NCI-H2171 treated with DMSO at 0.1 percent for 48 hours (cell line): ENCODE measurements at places on chromosomes 3 and 15.

GRCh38 chr3:179591313-179591712 lies 13.1 kb downstream of the MRPL47 start:
- no peak for DNase-seq

GRCh38 chr15:69718436-69718835 lies 265.8 kb downstream of the RPLP1 start:
- DNase-seq: no peak

DNA sequence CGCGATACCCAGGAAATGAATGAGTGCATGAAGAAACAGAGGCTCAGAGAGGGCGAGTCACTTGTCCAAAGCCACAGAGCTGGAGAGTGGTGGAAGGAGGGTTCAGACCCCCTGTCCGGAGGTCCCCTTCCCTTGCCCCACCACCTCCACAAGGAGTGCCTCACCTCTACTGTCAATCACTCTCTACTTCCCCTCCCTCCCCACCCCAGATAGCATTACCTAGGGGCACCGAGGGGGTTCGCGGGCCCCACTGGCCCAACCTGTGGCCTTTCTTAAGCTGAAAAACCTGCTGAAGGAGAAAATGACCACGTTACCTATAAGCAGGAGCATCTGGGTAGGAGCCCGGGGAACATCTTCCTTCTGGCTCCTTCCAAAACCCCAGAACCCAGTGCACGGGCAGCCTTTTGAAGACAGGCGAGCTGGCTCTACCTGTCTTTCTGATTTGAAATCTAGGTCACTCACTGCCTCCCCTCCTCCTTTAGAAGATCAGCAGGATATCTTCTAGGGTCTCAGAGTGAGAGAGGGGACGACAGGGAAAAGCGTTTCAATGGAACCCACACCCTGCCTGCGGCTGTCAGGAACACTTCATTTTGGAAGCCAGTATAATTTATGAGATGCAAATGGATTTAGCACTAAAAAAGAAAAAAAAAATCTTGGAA lies 89.9 kb upstream of the MEF2A start:
- DNase-seq: no peak

DNA sequence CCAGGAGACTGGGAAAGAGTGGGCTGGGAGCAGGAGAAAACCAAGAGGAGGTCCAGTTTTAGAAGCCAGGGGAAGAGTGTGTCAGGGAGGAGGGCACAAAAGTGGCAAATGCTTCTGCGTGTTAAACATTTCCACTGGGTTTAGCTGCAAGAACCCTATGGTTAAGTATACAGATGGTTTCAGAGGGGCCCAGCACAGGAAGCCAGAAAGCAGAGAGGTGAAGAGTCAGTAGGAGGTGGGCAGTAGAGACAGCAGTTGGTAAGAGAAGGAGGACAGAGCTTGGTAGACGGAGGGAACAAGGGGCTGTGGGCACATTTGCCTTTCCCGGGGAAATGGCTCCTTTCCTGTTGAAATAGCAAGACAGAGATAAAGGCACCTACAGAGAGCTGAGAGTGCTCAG lies 133.8 kb downstream of the EPHB1 start:
- DNase-seq: no peak

DNA sequence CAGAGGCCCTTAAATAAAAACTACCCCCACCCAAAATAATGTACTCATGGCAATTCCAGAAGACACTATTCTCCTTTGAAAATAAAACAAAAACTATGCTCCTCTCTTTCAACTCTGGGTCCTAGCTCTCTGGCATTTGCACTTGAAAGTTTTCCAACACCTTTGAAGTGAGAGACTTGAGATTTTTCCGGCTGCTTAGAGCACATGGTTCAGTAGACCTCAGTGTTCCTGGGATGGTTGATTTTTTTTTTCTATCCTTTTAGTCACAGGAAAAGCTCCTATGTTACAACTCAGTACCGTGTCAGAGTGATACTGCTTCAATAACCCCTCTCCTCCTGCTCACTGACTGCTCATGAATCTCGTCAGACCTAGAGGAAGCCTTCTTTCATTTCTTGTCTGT lies 118.3 kb upstream of the TUSC7 start:
- no peak for DNase-seq

DNA sequence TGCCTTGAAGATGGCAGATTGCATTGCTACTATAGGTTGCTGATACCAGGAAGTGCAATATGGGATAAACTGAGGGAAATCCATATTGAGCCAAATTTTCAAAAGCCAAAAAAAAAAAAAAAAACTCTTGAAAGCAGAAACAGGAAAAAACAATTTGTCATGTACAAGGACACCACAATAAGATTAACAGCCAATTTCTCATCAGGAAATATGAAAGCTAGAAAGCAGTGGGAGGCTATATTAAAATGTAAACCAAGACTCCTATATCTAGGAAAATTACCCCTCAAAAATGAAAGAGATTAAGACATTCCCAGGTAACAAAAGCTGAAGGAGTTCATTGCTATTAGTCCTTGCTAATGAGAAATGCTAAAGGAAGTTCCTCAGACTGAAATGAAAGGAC lies 462.8 kb upstream of the DPH6 start:
- DNase-seq: no peak

GRCh38 chr3:5002174-5002870 lies 23.1 kb downstream of the BHLHE40 start:
- DNase-seq: no peak

DNA sequence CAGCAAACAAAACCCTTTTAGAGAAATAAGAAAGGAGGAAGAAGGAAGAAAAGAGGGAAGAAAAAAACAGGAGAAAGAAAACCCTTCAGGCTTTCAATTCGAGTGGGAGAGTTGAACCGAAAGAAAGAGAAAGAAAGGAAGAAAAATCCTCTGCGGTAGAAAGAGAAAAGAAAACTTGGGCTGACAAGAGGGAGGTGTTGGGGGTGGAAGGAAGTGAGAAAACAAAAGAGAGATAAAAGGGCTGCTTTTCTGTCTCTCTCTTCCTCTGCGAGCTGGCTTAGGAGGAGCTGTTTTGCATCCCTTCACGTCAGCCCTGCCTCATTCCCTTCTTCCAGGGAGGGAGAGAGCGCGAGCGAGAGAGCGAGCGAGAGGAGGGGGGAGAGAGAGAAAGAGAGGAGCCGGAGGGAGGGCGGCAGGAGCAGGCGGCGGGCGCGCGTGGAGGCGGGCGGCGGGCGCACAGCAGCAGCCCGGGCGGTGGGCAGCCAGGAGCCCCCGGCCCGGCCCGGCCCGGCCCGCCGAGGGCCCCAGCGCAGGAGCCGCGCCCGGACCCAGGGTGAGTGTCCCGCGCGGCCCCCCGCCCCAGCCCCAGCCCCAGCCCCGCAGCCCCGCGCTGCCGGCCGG lies at the start of gene ZNF710:
ZNF710 (plus strand) TSS at position 263 of the 621 bp plus-strand sequence. CDS start 65,814 bp downstream, outside the sequence.
- peak; percentile 48 for DNase-seq

DNA sequence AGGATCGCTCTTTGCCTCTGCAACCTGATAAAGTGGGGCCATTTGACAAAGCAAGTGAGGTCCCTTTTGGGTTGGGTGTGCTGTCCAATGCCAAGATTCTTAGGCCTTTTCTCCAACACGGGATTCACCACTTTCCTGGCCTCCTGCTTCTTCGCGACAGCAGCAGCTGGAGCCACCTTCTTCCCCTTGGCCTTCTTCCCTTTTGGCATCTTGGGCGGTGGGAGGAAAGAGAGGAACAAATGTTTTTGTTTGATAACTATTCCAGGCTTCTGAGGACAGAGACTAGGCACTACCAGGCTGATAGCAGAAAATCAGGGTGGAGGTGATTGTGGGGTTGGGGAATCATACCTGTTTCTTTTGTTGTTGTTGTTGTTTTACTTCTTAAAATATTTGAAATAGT lies 30.0 kb upstream of the FAM81A start:
- no peak for DNase-seq

GRCh38 chr15:33040496-33040895 lies 154.0 kb downstream of the FMN1 start:
- DNase-seq: no peak

- no peak for DNase-seq
These were observed 375.0 kb downstream of the WDR72 start for GRCh38 chr15:53384417-53384816.

GRCh38 chr3:52798978-52799476 lies 4.4 kb downstream of the ITIH3 start:
- DNase-seq: no peak

DNA sequence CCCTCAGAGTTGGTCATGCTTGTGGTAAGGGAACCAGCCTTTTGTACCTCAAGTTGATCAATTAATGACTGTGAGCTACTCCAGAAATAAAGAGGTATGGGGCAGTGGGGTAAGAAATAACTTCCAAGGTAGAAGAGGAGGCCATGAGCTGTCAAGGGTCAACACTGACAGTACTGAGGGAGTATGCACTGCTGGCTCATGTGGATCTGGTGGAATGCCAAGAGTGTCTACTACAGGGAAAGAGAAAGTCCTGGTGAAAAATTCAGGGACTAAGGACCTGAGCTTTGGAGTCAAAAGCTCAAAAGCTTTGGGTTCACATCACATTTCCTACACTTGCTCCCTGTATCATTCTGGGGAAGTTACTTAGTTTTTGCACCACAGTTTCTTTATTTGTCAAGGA lies 154.9 kb downstream of the SEMA6D start:
- no peak for DNase-seq

DNA sequence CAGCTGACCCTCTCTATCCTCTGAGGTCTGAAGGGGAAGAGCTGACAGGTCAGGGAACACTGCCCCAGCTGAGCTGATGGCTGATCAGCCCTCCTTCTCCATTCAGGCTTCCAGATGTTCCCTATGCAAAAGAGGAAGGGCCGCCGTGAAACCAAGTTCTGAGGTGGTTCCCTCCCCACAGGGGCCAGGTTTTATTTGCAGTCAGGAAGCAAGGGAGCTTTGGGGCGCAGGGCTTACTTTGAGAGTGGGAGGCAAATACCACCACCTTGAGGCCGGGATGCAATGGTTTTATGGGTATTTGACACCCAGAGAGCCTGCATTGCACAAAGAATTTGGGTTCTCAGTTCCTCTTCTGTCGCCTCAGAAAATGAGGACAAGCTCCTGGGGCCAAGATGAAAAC lies 186.9 kb downstream of the ARRDC4 start:
- DNase-seq: no peak

DNA sequence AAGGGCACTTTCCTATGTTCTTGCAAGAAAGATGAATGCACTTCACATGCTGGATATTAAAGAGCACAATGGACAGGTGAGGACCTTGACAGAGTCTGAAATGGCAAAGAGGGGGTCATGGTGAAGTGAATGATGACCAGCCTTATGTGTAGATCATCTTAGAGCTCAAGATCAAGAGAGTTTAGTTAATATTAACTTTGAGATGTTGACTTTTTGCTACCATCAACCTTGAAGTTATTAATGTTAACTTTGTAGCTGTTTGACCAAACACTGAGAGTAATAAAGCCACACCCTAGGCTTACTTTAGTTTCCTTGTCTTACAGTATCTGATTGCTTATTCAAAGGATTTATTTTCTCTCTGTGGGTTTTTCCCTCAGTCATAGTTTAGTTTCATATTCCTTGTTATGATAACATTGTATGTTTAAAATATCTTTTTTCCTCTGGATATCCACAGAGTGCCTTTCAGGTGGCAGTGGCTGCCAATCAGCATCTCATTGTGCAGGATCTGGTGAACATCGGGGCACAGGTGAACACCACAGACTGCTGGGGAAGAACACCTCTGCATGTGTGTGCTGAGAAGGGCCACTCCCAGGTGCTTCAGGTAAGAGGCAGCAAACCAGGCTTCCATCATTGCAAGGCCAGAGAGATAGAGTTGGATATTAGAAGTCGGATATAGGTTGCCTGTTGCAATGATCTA lies 5.4 kb downstream of the NFKBIZ start:
- DNase-seq: no peak

DNA sequence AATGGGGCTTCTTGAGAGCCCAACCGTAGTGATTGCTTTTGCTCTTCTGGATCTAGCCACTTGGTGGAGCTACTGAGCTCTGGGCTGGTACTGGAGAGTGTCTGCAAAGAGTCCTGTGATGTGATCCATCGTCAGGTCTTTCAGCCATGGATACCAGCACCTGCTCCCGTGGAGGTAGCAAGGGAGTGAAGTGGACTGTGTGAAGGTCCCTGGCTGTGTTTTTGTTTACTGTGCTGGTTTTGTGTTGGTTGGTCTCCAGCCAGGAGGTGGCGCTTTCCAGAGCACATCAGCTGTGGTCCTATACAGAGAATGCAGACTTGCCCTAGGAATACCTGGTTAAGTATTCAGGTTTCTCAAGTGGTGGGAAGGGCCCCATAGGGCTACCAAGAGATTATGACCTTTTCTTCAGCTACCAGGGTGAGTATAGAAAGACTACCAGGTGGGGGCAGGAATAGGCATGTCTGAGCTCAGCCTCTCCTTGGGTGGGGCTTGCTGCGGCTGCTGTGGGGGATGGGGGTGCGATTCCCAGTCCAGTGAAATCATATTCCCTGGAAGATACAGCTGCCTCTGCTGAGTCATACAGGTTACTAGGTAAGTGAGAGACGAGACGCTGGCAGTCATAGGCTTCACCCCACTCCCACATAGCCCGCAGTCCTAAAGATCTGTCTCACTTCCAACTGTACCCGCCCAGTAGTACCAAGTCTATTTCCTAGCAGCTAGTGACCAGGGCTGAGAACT lies 733.7 kb downstream of the ZNF385D start:
- no peak for DNase-seq
